D721Med (cell line): ENCODE measurements at places on chromosomes 3 and 15.

- DNase-seq = no peak
These were observed 11.1 kb upstream of the MCF2L2 start for GRCh38 chr3:183439515-183439914.

DNA sequence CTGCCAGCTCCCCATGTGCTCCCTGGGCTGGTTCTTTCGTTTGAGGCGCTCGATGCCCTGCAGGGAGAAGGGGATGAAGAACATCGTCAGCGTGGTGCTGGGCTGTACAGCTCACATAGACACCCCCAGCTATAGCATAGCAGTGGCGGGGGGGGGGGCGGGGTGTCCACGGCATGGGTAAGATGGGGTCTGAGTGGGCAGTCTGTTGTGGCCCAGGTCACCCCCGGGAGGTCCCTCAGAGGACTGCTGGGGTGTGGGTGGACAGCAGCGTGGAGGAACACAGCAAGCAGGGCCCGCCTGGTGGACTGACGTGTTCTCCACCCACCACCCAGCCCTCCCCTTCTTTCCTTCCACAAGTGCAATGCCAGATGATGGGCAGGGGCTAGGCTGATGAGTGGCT is 43.7 kb downstream of the TGM4 start:
- no peak for DNase-seq

- no peak for DNase-seq
These were observed 77.1 kb upstream of the MEX3B start for GRCh38 chr15:82122746-82123400.

DNA sequence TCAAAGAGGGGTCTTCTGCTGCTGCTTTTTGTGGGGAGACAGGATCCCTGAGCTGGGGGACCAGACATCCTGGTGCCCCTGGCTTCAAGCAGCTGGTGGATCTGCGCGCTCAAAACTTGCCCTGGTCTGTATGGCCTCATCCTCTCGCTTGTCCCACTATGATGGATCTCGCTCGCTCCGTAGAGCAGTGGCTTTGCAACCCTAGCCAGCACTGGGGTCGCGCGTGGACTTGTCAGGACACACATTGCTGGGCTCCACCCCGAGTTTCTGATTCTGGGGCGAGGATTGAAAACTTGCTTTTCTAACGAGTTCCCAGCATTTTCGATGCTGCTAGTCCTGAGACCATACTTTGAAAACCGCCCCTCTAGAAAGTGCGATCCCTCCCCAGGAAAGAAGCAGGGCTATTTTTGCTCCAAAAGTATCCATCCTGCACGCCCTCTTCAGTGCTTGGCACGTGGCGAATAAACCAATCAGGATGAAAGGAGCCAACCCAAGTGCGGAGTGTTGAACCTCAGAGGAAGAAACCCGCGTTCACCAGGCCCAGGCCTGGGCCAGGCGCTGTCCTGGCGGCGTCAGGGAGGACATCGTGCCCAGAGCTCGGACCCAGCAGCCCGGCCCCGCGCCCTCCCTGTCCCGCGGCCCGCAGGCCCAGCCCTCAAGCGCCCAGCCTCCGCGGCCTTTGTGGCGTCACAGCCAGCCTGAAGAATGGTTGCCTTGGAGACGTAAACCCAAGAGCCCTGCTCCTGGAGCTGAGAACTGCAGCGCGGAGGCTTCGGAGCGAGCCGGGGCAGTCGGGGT is at the start of gene CFAP100:
CFAP100 (plus strand) TSS at position 731 of the 798 bp plus-strand sequence. CDS start 1,092 bp downstream, outside the sequence.
- DNase-seq = no peak

DNA sequence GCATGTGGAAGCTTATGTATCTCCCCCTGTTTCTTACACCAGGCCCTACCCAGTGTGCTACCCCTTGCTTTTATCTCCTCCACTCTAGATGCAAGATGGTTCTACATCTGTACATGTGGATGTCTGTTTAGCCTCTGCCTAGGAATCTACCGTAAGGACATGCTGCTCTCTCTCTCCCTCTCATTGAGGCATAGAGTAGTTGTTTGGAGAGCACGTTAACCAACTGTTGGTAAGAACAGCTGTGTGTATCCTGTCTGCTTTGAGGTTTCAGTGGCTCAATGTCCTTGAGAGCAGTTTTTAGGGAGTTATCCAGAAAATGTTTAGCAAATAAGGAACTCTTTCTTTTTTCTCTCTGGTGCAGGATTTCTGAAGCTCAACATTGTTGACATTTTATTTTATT is 152.8 kb downstream of the DNAJB8 start:
- no peak for DNase-seq
